ENCODE measurements at places on chromosomes 7 and 10. TPM values are rescaled to one million over a fixed set of nuclear protein-coding genes. Genes with fewer than 3 reads are reported as not detected.

TFPI2 gene
- not detected for polyA plus RNA-seq

EPDR1 gene
- polyA plus RNA-seq, result 0.63 TPM

TMEM273 gene
- polyA plus RNA-seq, result 137 TPM

CYP3A7 gene
- not detected for polyA plus RNA-seq

PNLIPRP2 gene
- not detected for polyA plus RNA-seq

TRIL gene
- not detected for polyA plus RNA-seq

DTX2 gene
- polyA plus RNA-seq, result 19.9 TPM

C10orf62 gene
- not detected for polyA plus RNA-seq

FAM180A gene
- polyA plus RNA-seq, result not detected

RNF32 gene
- 3.9 TPM for polyA plus RNA-seq

WDR11 gene
- polyA plus RNA-seq, result 38.1 TPM

LIPM gene
- polyA plus RNA-seq, result not detected

CNOT4 gene
- 17.7 TPM for polyA plus RNA-seq

ZNF107 gene
- polyA plus RNA-seq, result 15.3 TPM

INA gene
- not detected for polyA plus RNA-seq
